Fibroblast of the aortic adventitia (primary cell): ENCODE measurements at places on chromosomes 7 and 10. TPM values are rescaled to one million over a fixed set of nuclear protein-coding genes. Genes with fewer than 3 reads are reported as not detected.
A peak's percentile ranks its signal among the peaks of the same experiment; 100 is the strongest.

The LGI1 gene
- 0.16 and 0.18 TPM in 2 replicates for total RNA-seq

The ZCCHC24 gene
- total RNA-seq, result 38.8 and 56.0 TPM in 2 replicates

The IDI2 gene
- not detected in 2 replicates for total RNA-seq

The CC2D2B gene
- total RNA-seq, result 0.09 TPM in 1 of 2 replicates, not detected in the other

The MRLN gene
- not detected in 2 replicates for total RNA-seq

The CHAT gene
- total RNA-seq, result not detected in 2 replicates

The TAS2R41 gene
- total RNA-seq, result 0.09 TPM in 1 of 2 replicates, not detected in the other

The SLC13A4 gene
- total RNA-seq, result 0.99 and 3.3 TPM in 2 replicates

The CYP2W1 gene
- not detected in 2 replicates for total RNA-seq

The JAKMIP3 gene
- total RNA-seq, result 0.09 and 1.1 TPM in 2 replicates

The SH2D4B gene
- not detected in 2 replicates for total RNA-seq

DNA sequence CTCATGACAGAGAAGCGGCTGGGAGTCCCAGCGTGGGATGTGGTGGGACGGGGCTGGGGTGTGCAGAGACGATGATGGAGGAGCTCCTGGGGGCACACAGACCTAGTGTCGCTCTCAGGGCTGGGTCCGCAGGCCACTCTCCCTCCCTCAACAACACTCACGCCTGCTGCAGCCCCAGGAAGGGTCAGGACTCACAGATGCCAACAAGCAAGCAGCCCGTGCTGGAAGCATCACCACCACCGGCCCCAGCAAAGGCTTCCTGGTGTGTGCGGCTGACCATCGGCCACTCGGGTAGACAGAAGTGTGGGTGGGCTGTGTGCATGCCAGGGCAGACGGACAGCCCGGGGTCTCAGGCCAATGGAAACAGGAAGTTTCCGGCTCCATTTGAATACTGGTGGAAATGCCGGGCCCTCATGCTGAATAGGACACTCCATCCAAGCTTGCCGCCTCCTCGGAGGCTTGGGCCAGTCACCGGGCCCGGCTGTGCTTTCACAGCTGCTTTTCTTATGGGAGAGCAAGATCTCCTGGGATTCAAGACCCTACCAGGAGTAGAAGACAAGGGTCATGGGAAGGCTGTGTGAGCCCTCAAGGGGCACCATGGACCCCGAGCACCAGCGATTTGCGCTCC is 178.1 kb downstream of the ELFN1 start:
- DNase-seq, result no peak

DNA sequence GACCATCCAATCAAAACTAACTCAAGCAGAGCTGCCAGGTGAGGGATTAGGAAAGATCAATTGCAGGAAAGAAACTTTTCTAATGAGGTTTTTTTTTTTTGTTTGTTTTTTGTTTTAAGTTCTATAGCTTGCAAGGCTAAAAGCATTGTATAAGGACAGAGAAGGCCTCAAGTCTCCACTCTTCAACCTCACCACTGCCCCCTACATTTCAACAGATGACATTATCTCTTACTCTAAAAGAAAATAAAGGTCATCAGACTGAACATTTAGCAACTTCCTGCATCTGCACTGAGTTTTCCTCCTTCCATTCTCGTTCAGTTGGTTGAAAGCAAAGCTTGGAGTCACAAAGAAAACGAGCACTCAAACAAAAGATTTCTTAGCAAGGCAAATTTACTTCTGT is 45.2 kb upstream of the EXOC4 start:
- no peak for DNase-seq

- no peak for DNase-seq
These were observed 5.8 kb downstream of the ANTXRL start for GRCh38 chr10:46292573-46293023.

DNA sequence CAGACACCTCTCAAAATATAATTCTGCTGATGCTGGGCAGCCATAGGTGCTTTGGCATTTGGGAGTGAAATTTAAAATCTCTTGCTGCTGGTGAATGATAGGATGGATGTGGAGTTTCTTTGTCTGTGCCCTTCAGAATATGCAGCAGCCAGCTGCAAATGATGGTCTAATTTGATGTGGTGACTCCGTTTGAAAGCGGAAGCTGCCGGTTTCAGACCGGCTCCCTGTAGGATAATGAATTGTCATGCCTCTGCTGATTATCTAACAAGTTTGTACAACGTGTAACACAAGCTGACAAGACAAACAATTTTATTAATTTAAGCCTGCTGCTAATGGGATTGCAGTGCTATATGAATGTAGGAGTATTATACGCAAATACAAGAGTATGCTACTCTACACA is 103.5 kb downstream of the SND1 start:
- DNase-seq, result no peak

DNA sequence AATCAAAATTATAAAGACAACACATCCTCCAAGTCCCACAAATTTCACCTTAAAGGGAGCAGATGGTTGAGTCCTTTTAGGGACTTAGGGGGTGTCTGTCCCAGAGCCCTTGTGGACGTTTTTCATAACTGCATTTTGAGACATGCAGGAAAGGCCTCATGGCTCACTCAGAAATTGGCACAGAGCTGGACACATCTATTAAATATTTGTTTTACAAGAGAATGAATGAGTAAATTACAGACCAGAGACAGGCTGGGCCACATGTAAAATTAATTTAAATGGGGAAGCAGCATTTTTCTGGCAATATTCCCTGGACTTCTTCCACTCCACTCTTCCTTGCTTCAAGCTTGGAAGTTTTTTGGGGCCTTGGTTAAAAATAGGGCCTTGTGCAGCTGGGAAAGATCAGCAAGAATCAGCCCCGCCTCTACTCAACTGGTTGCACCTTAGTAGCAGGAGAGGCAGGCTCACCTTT is 20.0 kb downstream of the LAMB1 start:
- DNase-seq, result peak; percentile 77

DNA sequence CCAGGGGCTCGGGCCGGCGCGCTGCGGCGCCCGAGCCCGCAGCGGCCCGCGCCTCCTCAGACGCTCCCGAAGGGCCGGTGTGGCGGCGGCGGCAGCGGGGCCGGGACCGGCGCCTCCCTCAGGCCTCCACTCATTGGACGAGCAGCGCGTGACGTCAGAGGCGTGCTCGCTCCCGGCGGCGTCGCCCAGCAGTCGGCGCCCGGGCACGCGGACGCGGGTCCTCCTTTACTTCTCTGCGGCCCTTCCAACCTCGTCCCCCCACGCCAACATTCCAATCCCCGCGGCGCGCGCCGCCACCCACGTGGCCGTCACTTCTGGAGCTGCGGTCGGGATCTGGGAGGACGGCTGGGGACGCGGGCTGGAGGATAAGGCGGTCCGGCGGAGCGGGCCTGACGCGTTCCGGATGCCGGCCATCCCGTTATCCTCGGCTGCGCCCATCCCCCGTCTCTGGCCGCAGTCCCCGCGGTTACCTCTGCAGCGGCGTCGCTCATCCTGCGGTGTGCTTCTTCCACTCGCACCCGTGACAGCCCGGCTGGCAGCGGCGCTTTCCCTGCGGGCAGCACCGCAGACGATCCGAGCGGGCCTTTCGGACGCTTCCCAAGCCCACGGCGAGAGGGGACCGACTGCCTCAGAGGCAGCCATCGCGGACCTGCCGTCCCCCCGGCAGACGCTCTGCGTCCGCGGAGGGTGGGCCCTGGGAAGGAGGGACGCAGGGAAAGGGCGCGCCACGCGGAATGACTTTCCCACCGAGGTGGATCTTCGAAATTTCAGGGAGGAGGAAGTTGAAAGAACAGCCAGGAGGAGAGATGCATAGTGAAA is at the start of gene PDZD8:
TSS of gene PDZD8 (minus strand) at position 81 of the 819 bp plus-strand sequence. CDS start 213 bp downstream, outside the sequence.
- DNase-seq, result peak; percentile 89

DNA sequence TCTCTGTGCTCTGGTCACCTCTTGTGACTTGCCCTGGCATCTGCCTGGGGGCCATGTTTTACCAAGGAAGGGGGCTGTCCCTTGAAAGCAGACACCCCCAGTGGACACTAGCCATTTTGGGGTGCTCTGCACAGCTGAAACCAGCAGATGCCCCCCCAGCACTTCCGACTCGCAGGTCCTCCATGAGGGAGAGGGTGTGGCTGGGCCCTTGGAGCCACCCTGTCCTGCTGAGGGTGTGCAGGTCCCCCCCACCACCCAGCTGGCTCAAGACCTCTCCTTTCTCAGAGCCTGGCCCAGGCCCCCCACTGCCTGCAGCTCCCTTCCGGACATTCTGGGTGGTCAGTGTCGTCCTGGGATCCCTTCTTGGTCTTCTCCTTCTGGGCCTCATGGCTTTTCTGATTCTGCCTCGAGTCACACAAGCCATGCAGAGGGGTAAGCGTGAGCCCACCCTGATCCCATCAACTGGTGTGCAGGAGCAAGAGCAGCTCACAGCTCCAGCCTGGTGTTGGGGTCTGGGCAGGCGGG is 12.3 kb downstream of the SCART1 start:
- no peak for DNase-seq

DNA sequence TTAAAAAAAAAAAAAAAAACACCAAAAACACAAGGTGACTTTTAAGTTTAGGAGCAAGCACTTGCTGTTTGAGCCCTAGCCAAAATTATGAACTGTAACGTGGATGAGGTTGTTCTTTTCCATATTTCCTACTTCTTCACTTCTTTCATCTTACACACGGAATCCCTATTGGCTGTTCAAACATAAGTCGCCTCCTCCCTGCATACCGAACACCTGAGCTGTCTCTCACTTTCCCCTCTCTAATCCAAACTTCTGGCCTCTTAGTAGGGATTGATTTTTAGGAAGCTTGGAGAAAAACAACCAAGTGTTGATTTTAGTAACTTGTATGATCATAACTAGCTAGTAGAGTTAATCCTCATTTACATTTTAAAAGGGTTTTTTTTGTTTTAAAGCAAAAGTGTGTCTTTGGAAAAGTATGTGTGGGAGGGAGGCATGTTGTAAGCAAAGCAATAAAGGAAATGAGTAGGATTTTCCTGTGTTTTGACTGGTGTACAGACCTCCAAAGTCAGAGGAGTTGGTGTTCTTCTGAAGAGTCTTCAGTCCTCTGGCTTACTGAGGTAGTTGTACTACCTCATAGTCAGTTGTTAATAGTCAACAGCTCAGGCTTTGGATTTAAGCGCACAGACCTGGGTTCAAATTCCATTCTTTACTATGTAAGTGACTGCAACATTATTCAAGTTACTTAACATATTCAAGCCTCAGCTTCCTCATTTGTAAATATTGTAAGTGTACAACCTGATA is 39.3 kb downstream of the RABGEF1 start:
- peak; percentile 24 for DNase-seq

DNA sequence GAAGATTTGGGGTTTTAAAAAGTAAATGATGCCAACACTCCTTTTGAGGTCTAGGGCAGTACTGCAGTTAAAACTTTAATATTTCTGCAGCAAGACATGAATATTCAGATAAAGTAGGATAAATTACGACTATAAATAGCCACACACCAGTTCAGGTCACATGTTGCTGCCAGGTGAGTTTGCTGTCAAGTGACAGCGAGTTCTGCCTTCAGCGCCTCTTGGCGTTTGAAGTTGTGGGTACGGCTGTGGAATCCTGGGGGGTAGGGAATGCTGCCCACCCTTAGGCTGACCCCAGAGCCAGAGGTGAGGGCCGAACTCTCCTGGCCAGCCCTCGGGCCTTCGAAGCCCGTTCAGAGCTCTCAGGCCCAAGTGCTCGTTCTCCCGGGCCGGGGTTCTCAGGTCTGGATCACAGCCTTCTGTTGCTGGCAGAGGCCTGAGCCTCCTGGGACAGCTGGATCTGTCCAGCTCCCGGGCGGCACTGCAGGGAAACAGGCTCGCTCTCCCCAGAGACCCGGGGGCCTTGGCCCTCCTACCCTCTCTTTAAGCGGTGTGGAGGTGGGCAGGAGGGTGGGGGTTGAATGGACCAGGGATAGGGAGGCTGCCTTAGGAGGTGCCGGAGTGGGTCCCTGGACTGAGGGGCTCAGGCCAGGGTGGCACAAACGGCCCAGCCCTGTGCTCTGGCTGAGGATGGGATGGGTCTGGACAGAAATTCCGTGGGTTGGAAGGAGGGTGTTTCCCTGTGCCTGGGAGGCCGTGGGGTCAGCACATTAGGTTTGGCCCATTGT is 5.4 kb downstream of the BRI3 start:
- no peak for DNase-seq

DNA sequence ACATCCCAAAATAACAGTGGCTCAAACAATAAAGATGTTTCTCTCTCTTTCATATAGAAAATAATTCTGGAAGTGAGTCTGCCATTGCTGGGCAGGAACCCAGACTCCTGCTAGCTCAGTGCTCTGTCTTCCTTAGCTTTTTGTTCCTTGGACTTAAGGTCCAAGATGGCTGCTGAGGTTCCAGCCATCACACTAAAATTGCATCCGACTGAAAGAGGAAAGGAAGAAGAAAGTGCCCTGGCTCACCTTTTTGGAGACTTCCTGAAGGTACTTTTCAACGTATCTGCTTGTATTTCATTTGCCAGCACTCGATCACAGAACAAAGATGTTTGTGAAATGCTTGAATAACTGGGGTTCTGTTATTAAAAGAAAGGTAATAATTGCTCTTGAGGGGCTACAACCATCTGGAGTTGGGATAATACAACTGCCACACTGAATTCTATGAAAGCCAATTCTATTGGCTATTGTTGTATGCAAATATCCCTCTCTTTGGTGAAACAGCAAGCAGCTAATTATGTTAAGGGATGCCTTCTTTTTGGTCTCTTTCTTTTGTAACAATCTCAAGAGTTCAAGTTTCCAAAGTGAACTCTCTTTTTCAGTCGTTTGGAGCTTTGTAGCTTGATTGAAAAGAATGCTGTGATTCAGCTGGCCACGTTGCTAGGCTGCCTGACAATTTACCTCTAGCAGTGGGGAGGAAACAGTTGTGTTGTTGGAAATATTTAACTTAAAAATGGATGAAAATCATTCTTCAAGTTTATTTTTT is 83.9 kb downstream of the BAMBI start:
- DNase-seq, result peak; percentile 2

GRCh38 chr7:21690705-21691104 is 147.9 kb downstream of the DNAH11 start:
- peak; percentile 15 for DNase-seq

GRCh38 chr7:113389112-113389646 is 270.8 kb upstream of the SMIM30 start:
- no peak for DNase-seq

DNA sequence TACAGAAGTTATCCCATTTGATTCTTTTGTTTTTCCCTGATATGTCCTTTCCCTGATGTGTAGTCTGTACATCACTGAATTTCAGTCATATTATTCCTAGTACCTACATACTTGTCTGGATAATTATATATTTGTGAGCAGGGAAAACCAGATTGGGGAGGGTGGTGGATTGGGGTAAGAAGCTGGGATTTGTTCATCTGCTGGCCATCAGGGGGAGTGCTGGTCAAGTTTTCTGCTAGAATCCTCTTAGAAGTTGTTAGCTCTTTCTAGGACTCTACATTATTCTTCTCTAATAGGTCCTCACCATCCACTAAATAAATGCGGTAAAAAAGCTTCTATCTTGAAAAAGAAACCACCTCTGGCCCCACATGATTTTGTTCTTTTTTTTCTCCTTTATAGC is 232.7 kb upstream of the TAC1 start:
- peak; percentile 2 for DNase-seq

GRCh38 chr10:105262666-105263065 is 621.6 kb downstream of the SORCS3 start:
- DNase-seq, result peak; percentile 51

- DNase-seq, result no peak
These were observed 9.2 kb downstream of the MKX start for GRCh38 chr10:27736396-27736795.

DNA sequence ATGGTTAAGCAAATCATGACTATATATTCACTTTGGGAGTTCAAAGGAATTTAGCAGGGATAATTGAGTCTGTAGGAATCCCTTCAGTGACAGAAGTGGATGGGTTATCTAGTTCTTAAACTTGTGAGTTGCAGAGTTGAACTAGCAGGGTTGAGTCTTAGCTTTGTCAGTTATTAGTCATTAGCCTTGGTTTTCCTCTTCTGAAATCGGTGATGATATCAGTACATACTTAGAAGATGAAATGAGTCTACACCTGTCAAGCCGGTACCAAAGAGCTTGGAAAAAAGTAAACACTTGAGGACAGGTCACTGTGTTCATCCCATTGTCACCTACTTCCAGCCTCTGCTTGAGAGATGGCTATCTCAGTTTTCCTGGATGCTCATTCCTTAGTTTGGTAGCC is 73.5 kb downstream of the BUB3 start:
- DNase-seq, result no peak
